ENCODE measurements at places on chromosomes 3 and 15. TPM values are rescaled to one million over a fixed set of nuclear protein-coding genes. Genes with fewer than 3 reads are reported as not detected.

PDCD6IP gene
- 199 TPM for total RNA-seq

PIERCE2 gene
- not detected for total RNA-seq

FBXO45 gene
- total RNA-seq = 13.0 TPM

SMAD3 gene
- total RNA-seq = 94.9 TPM

FANCD2 gene
- total RNA-seq = 74.0 TPM

CA12 gene
- 0.15 TPM for total RNA-seq

ZBBX gene
- total RNA-seq = not detected

WNT5A gene
- not detected for total RNA-seq

KNG1 gene
- total RNA-seq = not detected

KY gene
- not detected for total RNA-seq

IQCH gene
- 0.77 TPM for total RNA-seq

NLGN1 gene
- total RNA-seq = not detected

TRIM42 gene
- total RNA-seq = not detected

RBMS3 gene
- 5.8 TPM for total RNA-seq

CPNE9 gene
- 0.32 TPM for total RNA-seq

DUOXA2 gene
- 0.13 TPM for total RNA-seq

ATP8B4 gene
- total RNA-seq = 20.0 TPM

PPARG gene
- total RNA-seq = 18.3 TPM

RLBP1 gene
- total RNA-seq = not detected

CYP19A1 gene
- 0.79 TPM for total RNA-seq

MUSTN1 gene
- 2.8 TPM for total RNA-seq

CCR8 gene
- total RNA-seq = 0.87 TPM

TMEM207 gene
- not detected for total RNA-seq

LRTM1 gene
- not detected for total RNA-seq

ZDHHC3 gene
- total RNA-seq = 20.5 TPM

CPA3 gene
- not detected for total RNA-seq

MME gene
- total RNA-seq = not detected

NT5DC2 gene
- 23.3 TPM for total RNA-seq

HIGD2B gene
- 0.32 TPM for total RNA-seq

FSTL1 gene
- 2.6 TPM for total RNA-seq

SLC22A13 gene
- total RNA-seq = 1.5 TPM

ZNF660 gene
- total RNA-seq = 0.08 TPM

FMN1 gene
- total RNA-seq = 1.0 TPM

RTP1 gene
- total RNA-seq = not detected

MAGEL2 gene
- total RNA-seq = not detected

CPLX3 gene
- 0.19 TPM for total RNA-seq

IGSF11 gene
- total RNA-seq = 0.24 TPM

ZKSCAN7 gene
- total RNA-seq = 1.6 TPM

SUCNR1 gene
- total RNA-seq = not detected

HTR3E gene
- not detected for total RNA-seq

TNNC1 gene
- total RNA-seq = 6.5 TPM
